ENCODE measurements at places on chromosomes 7 and 10.

GRCh38 chr7:31687024-31687748, at the start of gene PPP1R17:
TSS of gene PPP1R17 (plus strand) at chr7:31687215. CDS start at chr7:31692442, 5,227 bp downstream.
- DNase-seq, result no peak

GRCh38 chr10:133166504-133166827, 6.4 kb downstream of the KNDC1 start:
- DNase-seq, result no peak

DNA sequence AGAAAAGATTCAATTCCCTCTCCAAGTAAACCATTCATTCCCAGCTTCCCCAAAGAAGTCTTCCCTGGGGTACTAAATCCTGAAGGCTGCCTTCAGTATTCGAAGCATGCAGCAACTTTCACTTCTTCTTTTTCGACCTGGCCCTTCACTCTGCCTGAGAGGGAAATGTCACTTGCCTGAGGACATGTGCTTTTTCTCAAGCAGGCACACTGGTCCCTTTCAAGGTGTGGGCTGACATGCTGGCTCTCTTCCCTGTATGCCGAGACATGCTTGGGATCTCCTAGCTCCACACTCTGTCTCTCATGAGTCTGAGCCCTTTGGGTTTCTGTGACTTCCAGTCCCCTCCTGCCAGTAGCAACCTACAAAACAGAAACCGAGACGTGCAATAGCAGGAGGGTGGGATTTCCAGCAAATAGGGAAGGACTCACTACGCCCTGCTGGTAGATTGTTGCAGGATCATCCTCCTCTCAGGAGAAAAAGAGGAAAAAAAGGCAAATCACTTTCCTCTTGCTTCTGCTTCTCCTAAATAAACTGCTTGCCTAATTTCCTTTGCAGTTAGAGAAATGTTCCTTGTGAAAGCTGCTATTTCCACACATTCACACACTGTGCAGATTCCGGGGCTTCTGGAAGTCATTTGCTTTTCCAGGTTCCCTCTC, 33.5 kb downstream of the FIGNL1 start:
- DNase-seq, result no peak

DNA sequence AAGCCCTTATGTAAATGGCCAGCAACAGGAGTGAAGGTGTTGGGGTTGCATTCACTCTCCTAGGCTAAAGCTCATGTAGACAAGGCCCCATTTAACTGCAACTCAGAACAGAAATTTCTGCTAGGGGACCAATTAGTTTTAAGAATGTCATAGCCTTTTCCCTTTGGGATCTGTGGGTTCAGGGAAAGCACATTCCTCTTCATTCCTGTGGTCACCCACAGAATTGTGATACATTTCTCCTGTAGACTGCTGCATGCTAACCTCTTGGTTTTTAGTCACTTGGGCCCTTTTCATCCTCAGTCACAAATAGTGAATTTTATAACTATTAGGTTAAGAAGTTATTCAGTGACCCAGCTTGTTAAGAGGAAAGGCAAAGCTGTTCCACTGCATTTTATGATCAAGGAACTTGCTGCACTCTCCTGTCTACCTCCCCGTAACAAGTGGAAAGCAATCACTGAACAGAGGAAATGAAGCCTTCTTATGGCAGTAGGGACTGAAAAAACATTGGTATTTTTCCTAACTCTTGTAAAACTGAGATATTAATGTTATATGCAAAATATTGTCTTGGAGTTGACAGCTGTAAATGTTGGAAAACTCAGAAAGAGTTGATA, 124.9 kb downstream of the SND1 start:
- no peak for DNase-seq

DNA sequence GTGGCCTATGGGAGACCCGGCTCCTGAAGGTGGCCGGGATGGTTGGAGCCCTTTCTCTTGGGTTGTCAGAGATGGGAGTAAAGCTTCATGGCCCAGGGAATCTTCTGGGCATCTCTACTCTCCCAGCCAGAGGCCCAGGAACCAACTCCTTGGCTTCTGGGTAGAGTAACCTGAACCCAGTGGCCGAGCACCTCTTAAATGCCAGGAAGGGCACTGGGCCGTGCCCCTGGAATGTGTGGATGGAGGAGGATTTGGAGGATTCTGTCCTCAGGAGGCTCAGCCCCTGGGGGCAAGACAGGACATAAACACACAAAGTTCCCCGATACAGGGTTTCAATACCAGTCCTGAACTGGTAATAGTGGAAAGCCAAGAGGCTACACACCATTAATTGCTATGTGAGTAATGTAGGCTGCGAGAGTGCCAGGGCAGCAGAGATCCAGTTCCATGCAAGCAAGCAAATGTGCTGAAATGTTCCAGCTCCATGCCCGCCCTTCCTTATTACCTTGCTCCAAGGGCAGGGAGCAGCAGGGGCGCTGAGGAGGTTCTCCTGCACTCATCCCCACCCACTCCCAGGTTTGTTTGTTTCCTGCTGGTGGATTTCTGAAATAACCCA, 1.2 kb downstream of the PALD1 start:
- DNase-seq, result no peak

- DNase-seq, result no peak
These were observed 52.1 kb downstream of the HDAC9 start for GRCh38 chr7:18547509-18548187.

- no peak for DNase-seq
These were observed 16.2 kb downstream of the RPS24 start for GRCh38 chr10:78049851-78050250.

DNA sequence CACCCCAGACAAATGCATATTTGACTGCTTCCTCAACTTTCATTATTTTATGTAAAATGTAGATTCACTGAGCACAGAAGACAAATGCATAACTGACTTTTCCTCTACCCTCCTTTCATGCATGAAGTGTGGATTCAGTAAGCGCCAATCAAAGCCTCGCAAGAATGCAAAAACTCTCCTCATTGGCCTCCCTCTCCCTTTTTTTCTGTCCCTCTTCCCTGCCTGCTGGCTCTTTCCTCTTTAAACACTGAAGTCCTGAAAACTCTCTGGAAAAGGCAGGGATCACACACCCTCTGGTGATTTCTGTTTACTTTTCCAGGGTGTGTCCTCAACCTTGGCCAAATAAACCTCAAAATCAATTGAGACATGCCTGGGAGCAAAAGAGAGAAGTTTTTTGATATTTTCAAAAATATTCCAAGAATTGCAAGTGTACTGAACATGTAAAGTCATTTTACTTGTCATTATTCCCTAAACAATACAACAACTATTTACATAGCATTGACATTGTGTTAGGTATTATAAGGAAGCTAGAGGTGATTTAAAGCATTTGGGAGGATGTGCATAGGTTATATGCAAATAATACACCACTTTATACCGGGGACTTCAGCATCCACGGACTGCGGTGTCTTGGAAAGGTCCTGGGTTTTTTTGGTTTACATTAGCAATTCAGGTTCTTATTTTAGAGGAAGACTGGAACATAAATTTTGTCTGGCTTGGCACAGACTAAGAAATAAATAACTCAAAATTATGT, 71.4 kb downstream of the SEC61G start:
- DNase-seq, result no peak
